ENCODE measurements at places on chromosomes 5 and 9. TPM values are rescaled to one million over a fixed set of nuclear protein-coding genes. Genes with fewer than 3 reads are reported as not detected.

Gene HACD4
- total RNA-seq = 0.93 TPM

Gene SPATA31E1
- total RNA-seq = 0.06 TPM

Gene SNCAIP
- 2.7 TPM for total RNA-seq

Gene ADAMTS19
- total RNA-seq = 0.12 TPM

Gene LVRN
- total RNA-seq = 1.8 TPM

Gene SPINK6
- 3.0 TPM for total RNA-seq

Gene CARD9
- 2.4 TPM for total RNA-seq

GRCh38 chr9:121699571-121700164, 48.2 kb downstream of the DAB2IP start:
- no peak for DNase-seq

DNA sequence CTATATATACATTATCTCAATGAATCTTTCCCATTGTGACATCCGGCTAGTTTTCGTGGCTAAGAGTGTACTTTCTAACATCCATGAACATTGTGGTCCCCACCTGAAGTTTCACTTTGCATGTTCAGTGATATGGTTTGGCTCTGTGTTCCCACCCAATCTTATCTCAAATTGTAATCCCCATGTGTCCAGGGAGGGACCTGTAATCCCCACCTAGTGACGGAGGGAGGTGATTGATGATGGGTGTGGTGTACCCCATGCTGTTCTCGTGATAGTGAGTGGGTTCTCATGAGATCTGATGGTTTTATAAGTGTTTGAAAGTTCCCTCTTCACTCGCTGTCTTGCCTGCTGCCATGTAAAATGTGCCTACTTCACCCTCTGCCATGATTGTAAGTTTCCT, 28.1 kb downstream of the MRPL22 start:
- DNase-seq = no peak

DNA sequence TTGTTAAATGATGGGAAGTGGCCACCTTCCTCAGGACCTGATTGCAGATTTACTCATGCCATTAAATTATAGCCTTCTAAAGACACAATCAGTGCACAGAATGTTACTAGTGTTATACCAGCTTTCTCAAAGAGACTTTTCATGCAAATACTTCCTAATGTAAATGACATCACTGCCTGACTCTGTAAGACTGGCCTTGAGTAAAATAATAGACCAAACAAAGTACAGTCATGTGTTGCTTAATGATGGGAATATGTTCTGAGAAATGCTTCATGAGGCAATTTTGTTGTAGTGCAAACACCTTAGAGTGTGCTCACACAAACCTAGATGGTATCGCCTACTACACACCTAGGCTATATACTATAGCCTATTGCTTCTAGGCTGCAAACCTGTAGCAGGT, 17.0 kb upstream of the C1QTNF3 start:
- DNase-seq = no peak

DNA sequence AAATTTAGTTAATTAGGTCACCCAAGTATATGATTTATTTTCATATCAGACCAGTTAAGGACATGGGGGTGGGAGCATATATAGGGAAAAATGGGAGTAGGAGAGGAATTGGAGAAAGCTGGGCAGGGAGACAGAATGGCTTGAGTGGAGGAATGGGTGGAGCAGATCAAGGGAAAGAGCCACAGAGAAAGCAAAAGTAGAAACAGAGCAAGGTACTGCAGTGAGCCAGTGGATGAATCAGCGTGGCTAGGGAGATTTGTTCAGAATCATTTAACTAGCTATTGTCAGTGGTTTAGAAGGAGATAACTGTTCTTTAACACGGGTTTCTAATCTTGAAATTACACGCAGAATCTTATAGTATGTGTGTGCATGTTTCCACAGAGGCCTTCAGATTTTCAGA, 37.4 kb downstream of the SNX24 start:
- DNase-seq = no peak

GRCh38 chr5:96173366-96173765, 211.7 kb upstream of the ELL2 start:
- DNase-seq = no peak

GRCh38 chr5:148844433-148845280, 18.2 kb downstream of the ADRB2 start:
- no peak for DNase-seq

DNA sequence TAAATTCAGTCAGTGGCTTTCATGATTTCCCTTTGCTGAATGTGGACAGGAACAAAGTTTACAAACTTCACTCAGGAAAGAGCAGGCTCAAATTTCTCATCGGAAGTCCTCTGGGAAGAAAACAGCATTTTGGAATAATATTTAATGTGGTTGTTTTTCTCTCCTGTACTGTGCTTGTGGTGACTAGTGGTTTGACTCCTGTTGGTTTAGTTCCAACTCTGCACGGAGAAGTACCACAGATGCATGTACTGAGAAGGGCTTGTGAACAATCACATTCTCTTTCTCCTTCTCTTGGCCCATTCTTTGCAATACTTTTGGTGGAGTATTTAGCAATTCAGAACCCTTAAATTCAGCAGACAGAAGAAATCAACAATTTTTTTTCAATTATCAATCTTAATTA, 13.3 kb downstream of the MPDZ start:
- DNase-seq = no peak

DNA sequence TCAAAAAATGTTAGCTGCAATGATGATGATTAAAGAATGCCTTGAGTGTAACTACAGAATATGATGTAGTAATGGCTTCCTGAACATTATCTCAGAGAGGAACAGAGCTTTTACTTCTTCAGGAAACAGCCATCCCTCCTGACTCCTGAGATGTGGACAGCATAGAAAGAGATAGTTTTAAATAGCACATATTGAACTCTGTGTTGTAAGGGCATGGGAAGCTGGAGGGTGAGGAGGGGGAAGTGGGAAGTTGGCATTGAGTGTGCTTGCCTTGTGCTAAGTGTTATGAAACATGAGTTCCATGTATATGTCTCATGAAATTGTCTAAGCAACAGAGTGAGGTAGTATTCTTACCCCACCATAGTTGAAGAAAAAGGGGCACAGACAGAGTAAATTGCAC, 161.5 kb upstream of the SLC28A3 start:
- DNase-seq = no peak

GRCh38 chr5:84688566-84688965, 303.9 kb upstream of the EDIL3 start:
- no peak for DNase-seq

Measured in mucosa of descending colon (tissue), 3 donors.